Suppressor macrophage treated with lipopolysaccharide for 4 hours (primary cell): ENCODE measurements at places on chromosomes 2 and 18.

DNA sequence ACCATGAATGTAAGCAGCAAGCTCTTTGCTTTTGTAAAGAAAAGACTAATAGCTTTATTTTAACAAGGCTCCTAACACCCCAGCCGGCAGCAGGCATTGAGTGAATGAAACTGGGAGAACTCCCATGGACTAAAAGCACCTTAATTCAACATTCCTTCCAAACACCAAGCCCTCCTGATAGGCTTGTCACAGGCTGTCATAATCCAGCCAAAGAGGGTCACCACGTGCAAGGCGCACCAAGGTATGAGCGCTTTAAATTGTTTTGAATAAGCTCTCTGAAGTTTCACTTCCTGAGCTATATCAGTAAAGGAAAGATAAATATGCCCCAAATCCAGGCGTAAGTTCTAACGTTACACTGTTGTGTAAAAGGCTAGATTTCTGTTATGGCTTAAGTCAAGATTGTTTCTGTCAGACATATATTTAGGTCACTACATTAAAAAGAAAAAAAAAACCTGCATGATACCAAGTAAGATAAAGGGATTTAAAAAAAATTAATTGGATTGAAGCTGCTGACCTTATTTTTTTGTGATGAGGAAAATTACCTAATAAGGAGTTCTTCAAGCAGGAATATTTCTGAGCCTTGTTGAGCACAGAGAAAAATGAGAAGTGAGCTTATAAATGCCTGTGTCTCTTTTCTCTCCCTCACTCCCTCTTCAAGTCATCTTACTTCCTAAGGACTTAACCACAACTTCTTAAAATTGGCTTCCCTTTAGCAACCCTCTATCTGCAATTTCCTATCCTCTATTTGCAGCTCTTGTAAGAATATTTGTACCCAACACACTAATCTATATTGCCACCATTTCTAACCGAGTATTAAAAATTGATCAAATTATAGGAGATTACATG is 136.1 kb upstream of the NRP2 start:
- DNase-seq = peak; percentile 55

GRCh38 chr2:41957431-41957830 is 90.4 kb upstream of the PKDCC start:
- no peak for DNase-seq

DNA sequence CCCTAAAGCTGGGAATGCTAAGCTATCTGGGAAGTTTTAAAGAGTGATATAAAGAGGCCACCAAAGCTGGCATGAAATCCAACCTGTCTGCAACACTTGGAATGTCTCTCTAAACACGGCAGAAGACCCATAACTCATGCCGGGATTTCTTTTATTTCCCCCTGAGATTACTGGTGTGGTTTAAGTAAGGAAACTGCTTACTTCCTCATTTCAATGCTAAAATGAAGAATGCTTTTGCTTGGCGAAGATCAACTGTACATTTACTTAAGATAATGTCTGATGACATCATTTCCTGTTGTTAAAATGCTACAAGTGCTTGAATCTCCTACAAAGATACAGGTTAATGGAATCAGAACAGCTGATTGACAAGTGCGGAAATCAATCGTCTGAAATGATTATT is 353.8 kb upstream of the SALL3 start:
- DNase-seq = peak; percentile 46

GRCh38 chr2:99880964-99881294 is 261.5 kb downstream of the AFF3 start:
- no peak for DNase-seq

- DNase-seq = peak; percentile 34
Measured at GRCh38 chr2:64657411-64657810, 3.7 kb upstream of the SERTAD2 start.

- DNase-seq = no peak
Measured at GRCh38 chr18:55152801-55153200, 193.5 kb upstream of the CCDC68 start.

DNA sequence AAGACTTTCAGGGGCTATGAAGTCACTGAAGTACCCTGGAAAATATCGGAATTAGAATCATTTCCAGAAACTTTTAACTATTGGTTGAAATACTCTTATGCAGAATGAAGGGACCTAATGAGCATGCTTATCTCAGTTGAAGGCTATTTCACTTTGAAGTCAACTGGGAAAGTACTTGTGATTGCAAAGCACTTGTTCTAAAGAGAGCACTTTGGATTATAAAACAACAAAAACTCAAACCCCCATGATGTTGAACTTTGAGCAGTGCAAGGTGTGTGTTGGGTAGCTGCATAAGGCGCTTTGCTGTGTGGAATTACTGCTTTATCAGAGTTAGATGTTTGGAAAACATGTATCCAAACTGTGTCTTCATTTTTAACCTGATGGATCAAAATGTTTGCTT is 12.0 kb upstream of the MGAT5 start:
- DNase-seq = no peak

GRCh38 chr2:54074606-54075341 is 40.6 kb upstream of the ACYP2 start:
- DNase-seq = no peak

GRCh38 chr2:108217211-108217610 is 22.6 kb upstream of the SULT1C3 start:
- peak; percentile 4 for DNase-seq

DNA sequence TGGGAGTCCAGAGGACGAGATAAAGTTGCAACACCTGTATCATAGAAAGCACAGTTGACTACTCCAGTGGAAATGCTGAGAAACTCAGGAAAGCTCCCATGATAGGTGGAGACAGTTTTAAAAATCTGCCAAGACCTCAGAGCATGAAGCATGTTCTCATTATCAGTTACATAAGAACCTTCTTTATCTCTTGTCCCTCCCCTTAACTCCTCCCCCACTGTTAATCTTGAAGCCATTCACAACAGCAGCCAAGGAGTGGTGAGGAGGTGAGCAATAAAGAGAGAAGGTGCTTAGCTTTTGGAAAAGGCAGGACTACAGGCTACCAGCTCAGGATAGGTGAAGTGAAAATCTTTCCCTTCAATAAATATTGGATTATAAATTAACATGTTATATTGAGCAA is 657.9 kb downstream of the NYAP2 start:
- DNase-seq = no peak

DNA sequence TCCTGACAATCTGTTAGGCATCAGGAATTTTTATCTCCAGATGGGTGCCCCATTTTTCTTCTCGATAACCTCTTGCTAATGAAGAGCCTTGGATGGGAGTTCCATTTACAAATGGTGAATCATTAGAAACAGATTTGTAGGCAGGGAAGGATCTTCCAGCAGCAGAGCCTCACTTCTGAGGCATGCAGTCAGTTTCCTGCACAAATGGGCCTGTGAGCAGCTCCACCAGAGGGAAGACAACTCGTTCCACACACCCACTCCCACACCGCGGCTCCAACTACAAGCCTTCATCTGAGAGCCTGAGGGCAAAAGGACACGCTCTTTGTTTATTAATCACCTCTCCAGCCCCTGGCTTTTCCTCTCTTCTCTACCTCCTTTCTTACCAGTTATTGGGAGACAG is 108.5 kb downstream of the CTAGE1 start:
- DNase-seq = no peak
